ENCODE measurements at places on chromosomes 1 and 21.

- DNase-seq, result no peak
Observed at GRCh38 chr1:71399594-71399993, 318.8 kb upstream of the ZRANB2 start.

GRCh38 chr1:93666613-93667384 lies 14.8 kb downstream of the BCAR3 start:
- no peak for DNase-seq

DNA sequence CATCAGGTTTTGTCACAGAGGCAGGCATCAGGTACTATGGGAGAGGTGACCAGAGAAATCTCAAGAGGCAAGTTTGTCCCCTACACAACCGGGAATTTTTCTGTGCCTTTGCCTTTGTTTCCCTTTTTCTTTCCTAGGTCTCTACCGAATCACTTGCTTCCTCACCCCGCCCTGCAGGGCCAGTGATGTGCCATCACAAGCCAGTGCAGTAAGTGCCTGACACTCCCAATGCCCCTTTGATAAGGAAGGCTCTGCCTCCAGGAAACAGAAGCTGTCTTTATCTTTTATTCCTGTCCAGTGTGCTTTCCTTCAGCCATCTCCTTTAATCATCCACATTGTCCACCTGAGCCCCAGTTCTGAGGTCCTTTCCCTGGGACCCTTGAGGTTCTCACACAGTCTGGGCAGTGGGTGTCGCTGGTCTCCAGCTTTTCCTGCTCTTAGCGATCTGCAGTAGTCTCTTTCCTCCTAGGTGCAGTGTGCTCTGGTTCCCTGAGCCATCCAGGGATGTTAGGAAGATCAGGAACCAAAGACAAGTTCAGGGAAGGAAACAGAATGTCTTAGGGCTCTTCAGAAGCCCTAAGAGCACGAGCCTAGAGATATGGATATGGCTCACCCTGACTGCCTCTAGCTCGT lies 36.6 kb downstream of the GJA5 start:
- DNase-seq, result no peak

- no peak for DNase-seq
Observed at GRCh38 chr1:228081578-228082213, 812 bp upstream of the ARF1 start.

DNA sequence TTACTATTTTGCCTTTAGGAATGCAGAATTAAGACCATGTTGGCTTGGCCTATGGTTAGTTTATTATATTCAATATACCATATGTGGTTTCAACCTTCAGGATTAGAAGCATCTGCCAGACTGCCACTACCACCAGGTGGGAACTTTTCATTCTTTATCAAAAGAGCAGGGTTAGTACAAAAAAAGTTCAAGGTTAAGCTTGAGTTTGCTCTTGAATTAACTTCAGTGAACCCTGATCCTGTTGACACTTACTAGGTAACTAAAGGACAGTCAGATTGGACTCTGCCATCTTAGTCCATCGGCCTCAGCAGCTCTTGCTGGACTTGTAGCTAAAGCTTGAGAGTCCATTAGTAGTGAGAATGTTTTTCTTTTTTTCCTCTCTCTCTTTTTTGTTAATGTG lies 22.1 kb downstream of the CLIC4 start:
- DNase-seq, result no peak

DNA sequence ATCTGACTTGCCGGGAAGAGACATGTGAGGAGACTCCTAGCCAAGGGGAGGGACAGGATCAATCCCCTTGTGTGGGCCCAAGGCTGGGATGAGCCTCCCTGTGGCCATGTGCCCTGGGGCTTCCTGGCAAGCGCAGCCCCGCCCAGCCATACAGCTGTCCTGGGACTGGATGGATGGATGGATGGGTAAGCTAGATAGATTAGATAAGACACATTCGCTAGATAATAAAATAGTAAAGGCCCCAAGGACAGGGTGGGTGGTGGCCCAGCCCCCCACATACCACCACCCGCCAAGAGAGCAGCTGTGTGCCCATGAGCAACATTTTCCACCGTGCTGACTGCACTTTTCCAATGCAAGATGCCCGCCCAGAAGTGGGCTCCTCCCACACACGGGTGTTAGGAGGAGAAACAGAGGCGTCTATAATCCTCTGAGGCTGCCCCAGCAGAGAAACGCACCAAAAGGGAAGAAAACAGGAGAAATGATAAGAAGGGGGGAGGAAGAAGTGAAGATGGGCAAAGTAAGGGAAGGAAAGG lies 25.1 kb downstream of the ZBTB17 start:
- DNase-seq, result no peak

DNA sequence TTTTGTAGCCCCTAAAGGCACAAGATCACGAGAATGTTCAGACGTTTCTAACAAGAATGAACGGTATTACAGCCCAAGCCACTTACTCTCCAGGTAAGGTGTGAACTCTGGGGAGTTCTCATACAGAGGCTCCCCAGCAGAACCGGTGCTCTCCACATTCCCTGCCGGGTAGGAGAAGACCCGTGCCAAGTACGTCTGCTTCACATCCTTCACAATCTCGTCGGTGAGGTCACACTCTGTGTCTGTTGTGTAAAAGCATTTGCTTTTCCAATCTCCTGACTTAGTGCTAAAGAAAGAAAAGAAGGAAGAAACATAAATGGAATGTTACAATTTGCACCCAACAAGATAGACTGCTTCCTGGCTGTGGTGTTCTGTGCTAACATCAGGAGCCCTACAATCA lies 5.7 kb downstream of the F3 start:
- no peak for DNase-seq

DNA sequence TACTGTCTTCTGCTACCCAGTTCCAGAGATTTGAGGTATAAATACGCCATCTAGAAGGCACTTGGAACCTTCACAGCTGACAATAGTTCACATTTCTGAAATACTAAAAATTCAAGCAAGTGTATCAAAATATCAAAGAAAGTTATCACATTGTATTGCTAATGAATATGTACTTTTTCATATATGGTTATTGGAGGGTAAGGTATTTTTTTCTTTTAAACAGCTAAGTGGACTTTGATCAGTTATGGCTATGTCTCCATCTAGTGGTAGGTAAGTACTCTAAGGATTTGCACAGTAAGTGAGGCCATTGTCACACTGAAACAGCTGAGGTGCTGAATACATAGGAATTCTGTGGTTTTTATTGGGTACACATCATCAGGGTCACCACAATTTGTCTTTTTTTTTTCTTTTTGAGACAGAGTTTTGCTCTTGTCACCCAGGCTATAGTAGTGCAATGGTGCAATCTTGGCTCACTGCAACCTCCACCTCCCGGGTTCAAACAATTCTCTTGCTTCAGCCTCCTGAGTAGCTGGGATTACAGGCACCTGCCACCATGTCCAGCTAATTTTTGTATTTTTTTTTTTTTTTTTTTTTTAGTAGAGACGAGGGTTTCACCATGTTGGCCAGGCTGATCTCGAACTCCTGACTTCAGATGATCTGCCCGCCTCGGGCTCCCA lies 49.1 kb upstream of the CR2 start:
- peak; percentile 13 for DNase-seq

- DNase-seq, result no peak
Observed at GRCh38 chr1:157115429-157115838, 15.8 kb upstream of the ETV3L start.

GRCh38 chr1:159663552-159663951 lies 50.8 kb downstream of the CRP start:
- DNase-seq, result no peak

- peak; percentile 84 for DNase-seq
Observed at GRCh38 chr1:195763146-195763906, 844.9 kb downstream of the KCNT2 start.

- peak; percentile 50 for DNase-seq
Observed at GRCh38 chr21:41024746-41025254, 143.2 kb upstream of the BACE2 start.

DNA sequence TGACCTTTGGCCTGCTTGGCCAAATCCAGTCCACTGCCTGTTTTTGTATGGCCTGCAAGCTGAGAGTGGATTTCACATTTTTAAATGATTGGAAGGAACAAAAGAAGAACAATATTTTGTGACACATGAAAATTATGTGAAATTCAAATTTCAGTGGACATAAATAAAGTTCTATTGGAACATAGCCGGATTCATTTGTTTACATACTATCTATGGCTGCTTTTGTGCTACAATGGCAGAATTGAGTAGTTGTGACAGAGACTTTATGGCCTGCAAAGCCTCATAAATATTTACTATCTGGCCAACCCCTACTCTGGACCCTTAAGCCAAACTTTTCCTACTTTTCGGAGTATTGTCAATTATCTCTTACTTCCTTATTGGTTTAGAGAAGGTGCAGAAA lies 66.6 kb upstream of the IPO9 start:
- DNase-seq, result no peak

- DNase-seq, result no peak
Observed at GRCh38 chr1:201645956-201646355, 107.0 kb downstream of the NAV1 start.

DNA sequence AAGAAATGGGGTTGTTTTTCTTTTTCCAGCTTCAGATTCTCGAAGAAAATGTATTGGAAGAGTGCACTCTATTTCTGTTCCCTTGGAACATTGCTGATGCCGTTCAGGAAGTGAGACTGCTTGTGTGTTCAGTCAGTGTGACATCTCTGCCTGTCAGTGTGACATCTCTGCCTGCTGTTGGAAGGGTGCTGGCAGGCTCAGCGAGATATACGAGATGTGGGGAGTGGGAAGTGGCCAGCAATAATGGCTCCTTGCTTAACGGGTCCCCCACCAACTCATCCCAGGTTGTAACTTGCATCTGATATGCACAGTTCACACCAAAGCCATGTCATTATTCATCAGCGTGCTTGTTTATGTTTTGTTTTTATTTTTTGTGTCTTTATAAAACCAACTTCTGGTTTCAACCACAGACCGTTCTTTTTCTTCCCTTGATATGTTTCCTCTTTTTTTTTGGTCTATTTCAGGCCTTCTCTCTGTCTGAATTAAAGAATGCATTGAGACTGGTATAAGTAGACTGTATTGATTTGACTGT lies 145.4 kb downstream of the GALNT2 start:
- DNase-seq, result no peak

GRCh38 chr1:157368363-157368762 lies 184.0 kb downstream of the FCRL5 start:
- DNase-seq, result no peak

DNA sequence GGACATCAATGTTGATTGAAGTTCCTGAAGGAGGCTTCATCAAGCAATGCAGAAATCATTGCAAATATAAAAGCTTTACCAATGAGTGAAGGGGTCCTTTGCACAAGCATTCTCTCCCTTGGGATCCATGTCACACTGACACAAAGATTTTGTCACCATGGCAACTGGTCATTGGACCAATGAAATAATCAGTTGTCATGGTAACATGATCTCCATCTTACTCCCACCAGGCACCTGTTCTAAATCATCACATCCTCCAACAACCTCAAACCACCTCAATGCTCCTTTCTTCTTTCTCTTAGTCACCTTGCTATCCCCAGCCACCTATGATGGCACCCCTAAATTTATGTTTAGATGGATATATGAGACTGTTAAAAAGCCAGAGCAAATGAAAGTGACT lies 13.5 kb upstream of the FOXJ3 start:
- no peak for DNase-seq

DNA sequence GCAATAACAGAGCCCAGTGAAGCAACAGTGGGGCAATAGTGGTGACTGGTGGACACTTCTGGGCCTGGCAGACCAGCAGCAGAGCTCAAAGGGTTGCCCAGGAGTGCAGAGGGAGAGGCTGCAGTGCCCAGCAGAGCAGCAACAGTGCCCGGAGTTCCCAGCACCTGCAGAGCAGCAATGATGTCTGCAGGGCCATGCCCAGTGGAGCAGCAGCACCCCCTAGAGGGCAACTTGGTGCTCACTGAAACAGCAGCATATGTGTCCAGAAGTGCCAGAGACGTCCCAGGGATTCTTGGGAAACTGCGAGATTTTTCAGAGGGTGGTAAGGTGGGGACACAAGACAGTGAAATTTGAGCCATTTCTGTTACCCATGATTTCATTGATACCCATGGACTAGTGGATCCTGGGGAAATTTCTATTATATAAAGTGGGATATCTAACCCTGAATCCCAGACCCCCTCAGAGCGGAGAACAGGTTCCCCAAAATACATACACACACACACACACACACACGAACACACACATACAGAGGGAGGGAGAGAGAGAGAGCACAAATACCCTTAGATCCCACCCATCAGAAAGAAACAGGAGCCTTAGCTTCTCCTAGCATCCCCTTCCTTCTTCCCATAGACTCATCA lies 156.9 kb upstream of the GJB5 start:
- peak; percentile 89 for DNase-seq

GRCh38 chr1:110717179-110717578 lies 42.4 kb upstream of the KCNA3 start:
- DNase-seq, result no peak

GRCh38 chr1:153769221-153769620 lies 6.0 kb upstream of the SLC27A3 start:
- no peak for DNase-seq

DNA sequence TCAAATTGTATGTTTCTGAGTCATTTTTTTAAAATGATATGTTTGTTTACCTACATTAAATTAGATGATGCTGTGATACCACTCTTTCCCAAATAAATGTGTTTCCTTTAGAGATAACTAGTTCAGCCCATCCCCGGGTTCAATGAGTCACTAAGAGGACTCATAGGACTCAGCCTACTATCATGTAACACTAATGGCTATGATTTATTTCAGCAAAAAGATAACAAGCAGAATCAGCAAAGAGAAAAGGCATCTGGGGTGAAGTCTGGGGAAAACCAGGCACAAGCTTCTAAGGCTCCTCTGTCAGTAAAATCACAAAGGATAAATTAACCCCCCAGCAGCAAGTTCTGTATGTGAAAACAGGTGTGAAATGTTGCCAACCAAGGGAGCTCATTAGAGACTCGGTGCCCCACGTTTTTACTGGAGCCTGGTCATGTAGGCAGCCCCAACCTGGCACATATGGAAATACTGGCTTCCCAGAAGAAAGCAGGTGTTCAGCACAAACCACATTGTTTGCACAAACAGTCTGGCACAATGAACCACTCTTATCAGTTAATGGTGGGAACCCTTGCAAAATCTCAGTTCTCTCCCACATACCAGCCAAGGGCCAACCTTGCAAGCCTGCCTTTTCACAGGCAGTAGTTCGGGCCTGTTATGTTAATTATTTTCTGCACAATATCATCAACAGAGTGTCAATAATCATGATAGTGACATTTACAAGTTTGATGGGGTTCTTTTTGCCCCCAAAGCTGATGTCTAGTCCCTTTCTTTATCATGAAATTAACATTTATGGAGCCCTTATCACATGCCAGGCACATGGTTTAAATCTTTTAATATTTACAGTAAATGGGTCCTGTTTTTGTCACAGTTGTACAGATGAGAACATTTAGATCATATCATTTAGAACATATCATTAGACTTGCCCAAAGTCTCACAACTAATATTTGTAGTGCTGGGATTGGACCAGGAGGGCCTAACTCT lies 23.1 kb upstream of the CNN3 start:
- peak; percentile 80 for DNase-seq

Measured in NCI-H1092 (cell line).